ENCODE measurements at places on chromosomes 11 and 22.

GRCh38 chr11:70324376-70325115, 54.1 kb downstream of the PPFIA1 start:
- DNase-seq: no peak

DNA sequence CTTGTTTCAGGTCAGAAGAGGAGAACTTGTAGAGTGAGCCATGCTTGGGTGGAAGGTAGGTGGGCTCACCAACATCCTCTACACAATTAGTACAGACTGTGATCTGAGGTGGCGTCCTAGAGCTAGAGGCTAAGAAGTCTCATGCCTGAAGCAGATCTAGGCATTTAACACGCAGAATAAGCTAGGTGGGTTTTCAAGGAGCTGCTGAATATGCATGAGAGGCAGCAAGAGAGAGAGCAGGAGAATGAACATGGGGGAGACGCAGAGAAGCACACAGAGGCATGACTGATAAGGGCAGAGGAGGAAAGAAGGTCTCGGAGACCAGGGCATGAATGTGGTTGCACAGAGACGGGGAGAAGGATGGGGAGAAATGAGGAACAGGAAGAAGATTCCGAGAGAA, 36.8 kb upstream of the JAM3 start:
- DNase-seq: no peak

DNA sequence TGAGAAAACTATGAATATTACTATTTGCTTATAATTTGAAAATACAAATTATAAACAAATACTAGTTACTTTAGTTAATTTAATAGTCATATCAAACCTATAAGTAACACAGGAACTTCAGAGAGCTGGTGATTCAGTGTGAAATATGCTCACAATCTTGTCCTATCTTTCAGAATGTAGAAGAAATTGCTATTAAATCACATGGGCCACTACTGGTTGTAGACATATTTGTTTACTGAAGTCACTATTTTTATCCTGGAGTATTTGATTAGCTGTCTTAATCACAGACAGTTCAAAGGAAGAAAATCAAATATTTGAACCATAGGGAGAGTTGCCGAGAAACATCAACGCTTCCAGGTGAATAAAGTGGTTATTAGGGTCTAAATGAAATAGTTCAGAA, 187.6 kb upstream of the ANO3 start:
- peak; percentile 72 for DNase-seq

- DNase-seq: peak; percentile 53
These were observed 12.2 kb upstream of the MFNG start for GRCh38 chr22:37498289-37498909.

DNA sequence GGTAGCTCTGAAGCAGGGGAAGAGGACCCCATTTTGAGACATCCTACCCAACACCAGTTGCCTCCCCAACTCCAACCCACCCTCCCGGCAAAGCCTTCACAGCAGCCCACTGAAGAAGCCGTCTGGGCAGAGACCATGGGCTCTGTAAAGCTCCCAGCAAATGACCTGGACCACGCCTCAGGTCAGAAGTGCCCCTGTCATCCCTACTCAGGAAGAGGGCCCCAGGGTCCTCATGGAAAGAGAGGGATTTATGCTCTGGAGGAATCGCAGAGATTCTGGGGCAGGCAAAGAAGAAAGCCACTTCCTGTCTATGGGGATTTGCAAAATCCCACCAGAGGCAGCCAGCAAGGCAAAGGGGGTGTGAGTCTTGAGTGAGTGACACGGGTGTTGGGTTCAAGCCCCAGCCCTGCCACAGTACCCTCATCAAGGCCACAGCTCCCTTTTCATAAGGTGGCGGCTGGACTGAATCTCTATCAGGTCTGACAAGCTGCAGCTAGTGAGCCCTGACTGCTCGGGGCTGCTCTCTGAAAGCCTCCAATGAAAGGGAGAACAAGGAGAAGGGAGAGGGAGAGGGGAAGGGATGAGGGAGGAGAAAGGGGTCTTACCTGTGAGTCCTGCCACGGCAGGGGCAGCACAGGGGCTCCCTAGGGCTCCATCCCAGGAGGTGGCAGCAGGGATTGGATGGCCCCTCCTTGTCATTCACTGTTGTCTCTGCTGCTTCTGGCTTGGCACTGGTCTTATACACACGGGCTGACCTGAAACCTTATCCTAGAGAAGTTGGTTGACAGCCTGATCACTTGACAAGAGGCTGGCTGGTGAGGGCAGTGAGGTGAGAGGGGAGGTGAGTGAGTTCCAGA, at the start of gene UCP3:
TSS of gene UCP3 (minus strand) at position 713 of the 857 bp plus-strand sequence. CDS start 2,043 bp downstream, outside the sequence.
- peak; percentile 90 for DNase-seq

- DNase-seq: no peak
These were observed 157.8 kb upstream of the DDI1 start for GRCh38 chr11:103878646-103879045.

- DNase-seq: no peak
These were observed 267.2 kb downstream of the NTM start for GRCh38 chr11:131637469-131638175.

- DNase-seq: no peak
These were observed 170.4 kb downstream of the MAML2 start for GRCh38 chr11:96172604-96173003.

- DNase-seq: no peak
These were observed 54.5 kb upstream of the MPEG1 start for GRCh38 chr11:59267196-59267595.

DNA sequence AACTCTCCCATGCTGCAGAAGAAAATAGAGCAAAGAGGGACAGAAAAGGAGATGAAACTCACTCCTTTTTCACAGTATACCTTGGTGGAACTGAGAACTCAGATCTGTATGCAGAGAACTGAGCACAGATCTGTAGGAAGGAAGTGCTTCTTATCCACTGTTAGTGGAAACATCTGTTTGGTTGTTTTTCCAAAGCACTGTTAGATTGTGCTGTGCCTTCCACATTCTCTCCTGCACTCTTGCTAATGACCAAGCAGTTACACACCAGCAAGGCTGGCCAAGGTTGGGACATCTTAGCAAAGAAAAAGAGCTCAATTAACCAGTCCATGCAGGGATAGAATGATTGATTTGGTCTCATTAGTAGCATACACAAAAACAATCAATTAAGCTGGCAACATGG, 20.1 kb upstream of the SIK2 start:
- no peak for DNase-seq

DNA sequence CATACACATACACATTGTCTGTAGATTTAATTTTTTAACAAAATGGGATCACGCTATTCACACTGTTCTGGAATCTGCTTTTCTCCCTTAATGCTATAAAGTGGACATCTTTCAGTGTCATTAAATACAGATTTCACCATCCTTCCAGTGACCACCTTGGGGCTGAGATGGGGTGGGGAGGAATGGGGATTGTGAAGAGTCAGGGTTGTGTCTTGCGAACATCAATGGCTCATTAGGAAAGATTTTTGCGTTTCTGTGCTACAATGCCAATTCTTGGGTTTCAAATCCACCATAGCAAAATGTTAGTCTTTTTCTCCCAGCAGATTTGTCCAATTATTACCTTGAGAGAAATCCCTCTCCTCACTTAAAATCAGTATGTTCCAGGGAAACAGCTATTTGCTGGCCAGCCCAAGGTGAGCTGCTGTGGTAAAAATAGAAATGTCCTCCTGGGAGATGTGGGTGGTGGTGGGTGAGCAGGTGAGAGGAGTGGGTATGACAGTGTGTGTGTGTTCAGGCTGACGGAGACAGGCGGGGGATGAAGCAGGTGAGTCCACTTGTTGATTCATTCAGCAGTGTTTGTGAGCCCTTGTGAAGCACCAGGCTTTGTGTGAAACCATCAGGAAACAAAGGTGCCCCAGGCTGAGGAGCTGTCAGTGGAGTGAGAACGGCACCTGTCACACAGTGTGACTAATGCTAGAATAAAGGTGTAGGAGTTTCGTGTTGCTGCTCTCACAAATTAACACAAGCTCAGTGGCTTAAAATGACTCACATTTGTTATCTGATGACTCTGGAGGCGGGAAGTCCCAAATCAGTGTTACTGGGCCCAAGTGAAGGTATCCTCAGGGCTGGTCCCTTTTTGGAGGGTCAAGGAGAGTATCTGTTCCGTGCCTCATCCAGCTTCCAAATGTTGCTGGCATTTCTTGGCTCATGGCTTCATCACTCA, 1.7 kb upstream of the CBX6 start:
- DNase-seq: peak; percentile 98

DNA sequence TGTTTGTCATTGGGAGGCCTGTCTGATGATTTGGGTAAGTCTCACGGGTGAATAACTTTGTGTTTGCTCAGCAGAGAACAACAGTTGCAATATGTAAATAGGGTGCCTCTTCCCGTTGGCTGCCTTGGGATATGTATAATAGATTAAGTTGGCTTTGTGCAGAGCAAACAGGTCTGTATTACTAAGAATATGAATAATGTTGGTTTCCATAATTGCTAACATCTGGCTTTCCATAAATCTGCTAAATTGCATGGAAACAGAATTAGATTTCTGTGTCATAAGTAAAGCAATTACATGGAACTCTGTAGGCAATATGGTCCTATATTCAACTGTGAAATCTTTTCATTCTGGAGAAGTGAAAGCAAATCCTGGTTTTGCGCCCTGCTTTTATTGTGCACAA, 636.0 kb upstream of the ANO5 start:
- peak; percentile 49 for DNase-seq

GRCh38 chr11:15074206-15075161, 1.1 kb downstream of the CALCB start:
- peak; percentile 98 for DNase-seq

DNA sequence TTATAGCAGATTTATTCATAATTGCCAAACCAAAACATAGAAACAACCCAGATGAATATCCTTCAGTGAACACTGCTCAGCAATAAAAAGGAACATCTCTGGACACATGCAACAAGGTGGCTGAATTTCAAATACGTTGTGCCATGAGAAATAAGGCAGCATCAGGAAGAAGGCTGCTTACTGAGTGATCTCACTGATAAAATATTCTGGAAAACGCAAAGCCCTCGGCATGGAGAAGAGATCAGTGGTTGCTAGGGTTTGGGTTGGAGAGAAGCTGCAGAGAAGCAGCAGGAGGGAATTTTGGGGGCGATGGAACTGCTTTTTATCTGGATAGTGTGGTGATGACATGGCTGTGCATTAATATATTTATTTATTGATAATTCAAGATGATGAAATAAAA, 11.0 kb upstream of the SHANK2 start:
- DNase-seq: no peak

GRCh38 chr22:21762712-21763581, 27.4 kb upstream of the YPEL1 start:
- DNase-seq: no peak

DNA sequence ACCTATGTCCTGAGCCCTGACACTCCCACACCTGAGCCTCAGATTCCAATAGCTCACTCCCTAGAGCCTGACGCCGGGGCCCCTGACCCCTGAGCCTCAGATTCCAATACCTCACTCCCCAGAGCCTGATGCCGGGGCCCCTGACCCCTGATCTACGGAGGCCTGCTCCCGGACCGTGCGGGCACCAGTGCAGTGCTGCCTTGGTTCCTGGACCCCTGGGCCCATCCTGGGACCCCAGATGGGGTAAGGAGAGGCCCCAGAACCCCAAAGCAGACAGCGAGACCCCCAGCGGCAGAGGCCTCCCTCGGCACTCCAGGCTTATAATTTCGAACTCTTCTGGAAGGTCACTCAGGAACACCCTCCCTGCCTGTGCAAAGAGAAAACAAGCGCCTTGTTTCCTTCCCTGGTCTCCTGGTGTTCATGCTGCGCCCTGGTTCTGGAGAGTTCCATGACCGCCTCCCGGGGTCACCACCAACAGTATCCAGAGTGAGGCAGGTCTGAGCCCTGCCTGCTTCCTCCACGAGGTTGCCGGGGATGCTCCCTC, 7.5 kb downstream of the SUSD2 start:
- DNase-seq: no peak

- no peak for DNase-seq
These were observed 85.0 kb upstream of the CLPB start for GRCh38 chr11:72519220-72519881.

- DNase-seq: peak; percentile 45
These were observed 8.5 kb downstream of the MRPL16 start for GRCh38 chr11:59801981-59802638.

- peak; percentile 80 for DNase-seq
These were observed 33.8 kb downstream of the OR2AG2 start for GRCh38 chr11:6737872-6738466.

- no peak for DNase-seq
These were observed 255.6 kb upstream of the PLET1 start for GRCh38 chr11:112516261-112516660.

GRCh38 chr11:6240781-6241180, 1.9 kb downstream of the CNGA4 start:
- no peak for DNase-seq

DNA sequence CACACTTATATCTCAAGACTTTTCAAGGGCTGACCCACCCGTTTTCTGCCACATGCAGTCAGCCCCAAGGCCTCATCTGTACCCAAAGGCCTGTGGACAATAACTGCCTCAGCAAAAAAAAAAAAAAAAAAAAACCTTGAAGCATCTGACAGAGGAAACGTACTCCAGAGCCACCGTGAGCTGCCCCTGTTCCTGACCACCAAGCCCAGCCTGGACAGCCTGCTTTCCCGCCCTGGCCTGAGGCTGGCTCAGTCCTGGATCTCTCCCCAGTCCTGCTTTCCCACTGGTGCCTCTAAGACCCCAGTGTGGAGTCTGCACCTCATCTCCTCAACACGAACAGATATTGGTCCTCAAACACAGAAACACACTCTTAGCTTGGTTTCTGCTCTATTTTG, 66.5 kb downstream of the SLC35F2 start:
- no peak for DNase-seq

DNA sequence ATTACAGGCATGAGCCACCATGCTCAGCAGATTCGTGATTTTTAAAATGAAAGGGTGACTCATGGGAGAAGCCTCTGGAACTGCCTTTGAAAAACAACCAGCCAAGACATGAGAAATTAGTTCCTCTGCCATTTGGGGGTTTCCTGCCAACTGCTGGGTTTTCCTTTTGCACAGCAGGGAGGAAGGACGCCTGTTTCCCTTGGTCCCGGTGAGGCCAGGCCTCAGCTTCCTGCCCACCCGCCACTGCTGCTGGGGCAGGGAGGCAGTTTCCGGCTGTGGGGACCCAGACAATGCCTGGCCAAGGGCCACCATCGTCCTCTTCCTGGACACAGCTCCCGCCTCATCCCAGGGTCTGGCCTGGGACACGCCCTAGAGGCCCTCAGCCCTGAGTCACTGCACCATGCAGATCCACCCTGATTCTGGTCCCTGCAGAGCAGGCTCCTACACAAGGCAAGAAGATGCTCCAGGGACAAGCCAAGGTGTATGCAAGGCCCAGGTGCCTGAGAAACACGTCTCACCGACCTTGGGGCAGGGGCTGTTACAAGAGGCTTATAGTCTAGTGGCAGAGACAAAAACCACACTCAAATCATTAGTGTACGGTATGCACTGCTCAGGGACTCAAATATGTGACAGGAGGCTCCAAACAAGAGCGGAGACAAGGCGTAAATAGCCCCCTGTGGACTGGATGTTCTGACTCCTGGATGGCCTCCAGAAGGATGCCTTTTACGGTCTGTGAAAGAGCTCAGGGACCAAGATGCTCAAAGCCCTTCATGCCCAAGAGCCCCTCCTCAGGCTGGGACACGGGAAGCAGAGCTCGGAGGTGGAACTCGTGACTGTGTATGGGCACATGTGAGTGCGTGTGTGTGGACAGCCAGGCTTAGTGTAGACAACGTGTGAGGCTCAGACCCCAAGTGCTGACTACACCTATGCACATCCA, 10.0 kb downstream of the PPM1F start:
- no peak for DNase-seq

- peak; percentile 72 for DNase-seq
These were observed 10.7 kb downstream of the MS4A15 start for GRCh38 chr11:60767388-60767811.

GRCh38 chr22:25403284-25403810, 161.1 kb upstream of the GRK3 start:
- DNase-seq: peak; percentile 2

- no peak for DNase-seq
These were observed 439.1 kb downstream of the METTL15 start for GRCh38 chr11:28547321-28547741.

- DNase-seq: peak; percentile 47
These were observed 106.0 kb downstream of the CSNK2A3 start for GRCh38 chr11:11247086-11247485.

Data from DMS53 (cell line).